Left lung (tissue), 14 donors: ENCODE measurements at places on chromosomes 3 and 15. TPM values are rescaled to one million over a fixed set of nuclear protein-coding genes. Genes with fewer than 3 reads are reported as not detected.

- DNase-seq: no peak
Observed at GRCh38 chr3:73072634-73073033, 11.2 kb downstream of the EBLN2 start.

- DNase-seq: no peak
Observed at GRCh38 chr15:51736069-51736468, 1.4 kb downstream of the LYSMD2 start.

The HRH1 gene
- polyA plus RNA-seq: 4.6 TPM

DNA sequence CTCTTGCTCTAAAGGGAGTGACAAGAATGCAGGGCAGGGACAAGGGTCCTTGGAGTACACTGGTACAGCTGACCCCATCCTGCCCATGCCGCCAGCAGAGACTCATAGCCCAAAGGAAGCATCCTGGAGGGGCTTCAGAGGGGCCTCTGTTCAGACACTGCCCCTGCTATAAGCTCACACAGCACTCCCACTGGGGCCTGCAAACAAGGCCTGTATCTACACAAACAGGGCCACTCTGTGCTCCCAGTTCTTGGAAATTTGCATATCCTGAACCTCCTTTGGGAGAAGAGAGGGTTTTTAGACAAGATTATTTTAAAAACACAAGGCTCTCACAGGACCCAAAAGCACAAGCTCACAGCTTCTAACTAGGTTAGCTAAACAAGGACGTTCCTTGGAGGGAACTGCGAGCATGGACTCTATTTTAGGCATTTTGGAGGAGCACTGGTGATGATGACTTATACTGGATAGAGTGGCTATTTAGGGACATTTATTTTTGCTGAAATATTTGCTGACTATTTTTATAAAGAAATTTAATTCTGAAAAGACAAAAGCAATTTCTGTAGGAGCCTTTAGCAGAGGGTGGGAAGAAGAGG lies 16.4 kb upstream of the ANKRD34C start:
- no peak for DNase-seq

DNA sequence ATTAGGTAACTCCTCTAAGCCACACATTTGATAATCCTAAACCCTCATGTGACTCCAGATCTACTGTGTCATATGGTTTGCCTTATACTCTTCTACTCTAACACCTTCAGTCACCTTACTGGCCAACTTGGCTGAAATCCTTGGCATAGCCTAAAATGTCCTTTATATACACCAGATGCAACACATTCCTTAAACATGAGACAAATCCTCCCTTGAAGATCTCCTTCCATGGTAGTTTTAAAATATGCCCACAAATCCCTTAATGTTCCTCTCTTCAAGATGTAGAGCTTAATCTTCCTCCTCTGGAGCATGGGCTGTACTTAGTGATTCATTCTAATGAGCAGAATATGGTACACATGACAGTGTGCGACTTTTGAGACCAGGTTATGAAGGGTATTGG lies 238.9 kb downstream of the SUCLG2 start:
- DNase-seq: no peak

DNA sequence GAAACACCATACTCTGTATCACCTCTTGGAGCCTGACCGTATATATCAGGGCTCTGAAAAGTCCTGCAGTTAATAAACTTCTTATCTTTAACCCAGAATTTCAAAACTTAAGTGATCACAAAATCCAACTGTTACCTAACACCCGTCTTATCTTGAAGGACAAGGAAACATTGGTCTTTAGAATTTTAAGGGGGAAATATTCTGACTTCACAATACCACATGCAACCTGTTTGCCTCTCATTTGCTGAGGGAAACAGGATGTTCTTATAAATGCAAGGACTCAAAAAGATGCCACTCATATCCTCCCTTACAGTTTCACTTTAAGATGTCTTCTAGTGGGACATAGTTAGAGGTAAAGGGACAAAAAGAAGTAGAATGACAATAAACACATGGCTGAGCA lies 67.9 kb downstream of the CRTC3 start:
- DNase-seq: no peak
